NCI-H345 (cell line): ENCODE measurements at places on chromosomes 3 and 15.
A peak's percentile ranks its signal among the peaks of the same experiment; 100 is the strongest.

DNA sequence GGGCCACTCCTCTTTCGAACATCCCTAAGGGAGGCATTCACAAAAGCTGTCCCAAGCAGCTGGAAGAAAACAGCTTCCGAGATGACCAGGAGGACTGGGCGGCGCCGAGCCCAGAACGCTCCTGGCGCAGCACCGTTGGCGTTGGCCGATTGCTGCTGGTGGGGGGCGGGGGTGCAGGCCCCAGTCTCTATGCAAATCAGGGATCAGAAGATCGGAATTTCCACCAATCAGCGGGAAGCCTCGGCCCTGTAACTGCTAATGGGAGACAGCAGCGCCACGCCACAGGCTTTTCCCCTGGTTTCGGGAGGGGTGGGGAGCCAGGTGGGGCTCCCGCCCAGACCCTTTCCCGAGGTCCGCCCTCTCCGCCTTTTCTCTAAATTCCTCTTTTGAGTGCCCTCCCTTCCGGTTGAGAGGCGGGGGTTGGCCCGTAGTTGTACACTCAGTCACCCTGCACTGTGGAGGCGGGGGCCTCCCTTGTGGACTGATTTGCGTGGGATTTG, 27.0 kb downstream of the HMCES start:
- DNase-seq: no peak

DNA sequence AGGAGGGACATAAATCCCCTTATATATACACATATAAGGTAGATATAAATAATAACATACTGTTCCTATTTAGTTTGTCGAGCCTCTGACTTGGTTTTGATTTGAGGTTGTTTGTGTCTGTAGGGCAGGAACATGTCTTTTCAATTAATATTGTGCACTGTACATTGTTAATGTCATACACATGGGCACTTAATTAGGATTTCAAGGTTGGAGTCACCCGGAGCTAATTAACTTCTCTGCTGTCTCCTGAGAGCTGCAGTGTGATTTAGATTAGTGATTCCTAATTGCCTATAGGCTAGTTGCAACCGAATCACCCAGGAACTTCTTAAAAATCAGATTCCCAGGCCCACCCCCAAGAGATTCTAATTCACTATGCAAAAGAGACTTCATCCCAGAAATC, 50.4 kb upstream of the FILIP1L start:
- DNase-seq: no peak

DNA sequence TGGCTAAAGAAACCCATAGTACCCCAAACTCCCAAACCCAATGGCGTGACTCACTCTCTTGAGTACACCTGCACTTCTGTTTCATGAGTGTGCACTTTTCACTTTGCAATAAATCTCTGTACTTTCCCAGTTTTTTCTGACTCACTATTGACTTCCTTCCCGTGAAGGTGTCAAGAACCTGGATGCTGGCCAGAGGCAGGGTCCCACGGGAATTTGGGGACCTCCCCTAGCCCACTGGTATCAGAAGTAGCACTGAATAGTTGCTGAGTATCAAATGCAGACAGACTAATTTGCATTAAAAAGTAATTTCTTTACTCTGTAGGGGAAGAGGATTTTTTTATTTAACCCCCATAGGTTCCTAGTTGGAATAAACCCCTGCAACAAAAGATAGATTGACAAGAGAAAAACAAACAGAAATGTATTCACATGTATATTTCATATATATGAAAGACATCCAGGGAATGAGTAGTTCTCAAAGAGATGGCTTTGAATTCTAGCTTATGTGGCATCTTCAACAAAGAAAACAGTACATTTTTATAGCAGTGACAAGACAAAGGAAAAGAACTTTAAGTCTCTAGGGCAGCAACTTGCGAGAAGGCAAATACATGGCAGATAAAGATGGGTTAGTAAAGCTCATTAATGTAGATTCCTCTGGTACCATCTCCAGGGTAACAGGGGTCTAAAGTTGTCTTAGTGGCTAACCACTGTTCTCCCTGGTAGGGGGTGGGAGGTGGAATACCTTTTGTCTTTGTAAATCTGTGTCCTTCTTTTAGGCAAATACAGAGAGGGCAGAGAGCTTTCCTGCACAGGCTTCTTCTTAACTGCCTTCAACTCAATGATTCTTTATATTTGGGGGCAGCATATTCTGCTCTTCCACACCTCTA, 385.5 kb upstream of the PDZRN3 start:
- peak; percentile 31 for DNase-seq

DNA sequence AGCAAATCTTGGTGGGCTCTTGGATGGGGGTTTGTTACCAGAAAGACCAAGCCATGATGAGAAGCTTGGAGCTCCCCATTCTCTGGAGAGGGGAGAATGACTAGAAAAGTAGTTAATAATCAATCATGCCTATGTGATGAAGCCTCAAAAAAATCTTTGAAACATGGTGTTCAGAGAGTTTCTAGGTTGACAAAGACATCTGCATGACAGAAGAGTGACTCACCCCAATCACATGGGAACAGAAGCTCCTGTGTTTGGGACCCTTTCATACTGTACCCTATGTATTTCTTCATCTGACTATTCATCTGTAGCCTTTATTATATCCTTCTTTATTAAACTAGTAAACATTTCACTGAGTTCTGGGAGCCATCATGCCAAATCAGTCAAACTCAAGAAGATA, 87.4 kb downstream of the BCHE start:
- DNase-seq: no peak

DNA sequence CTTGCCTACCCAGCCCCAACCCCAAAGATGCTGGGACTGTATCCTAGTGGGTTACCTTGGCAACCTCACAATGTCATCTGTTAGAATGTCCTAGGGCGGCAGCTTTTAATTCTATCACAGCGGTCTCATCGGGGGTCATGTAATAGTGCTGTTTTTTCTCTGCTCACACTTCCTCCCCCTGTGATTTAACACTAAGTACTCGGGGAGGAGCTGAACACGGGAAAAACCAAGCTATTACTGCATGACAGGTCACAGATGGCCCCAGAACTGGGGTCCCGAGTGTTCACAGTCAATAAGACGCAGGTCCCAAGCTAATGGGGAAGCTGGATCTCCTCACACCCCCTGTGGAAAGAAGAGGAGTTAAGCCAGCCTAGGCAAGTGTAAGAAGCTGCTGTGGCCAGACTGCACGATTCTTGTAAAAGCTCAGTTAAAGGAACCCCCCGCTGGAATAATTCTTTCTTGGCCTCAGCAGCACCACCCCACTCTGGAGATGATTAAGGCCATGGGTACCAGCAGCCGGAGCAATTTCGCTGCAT, 2.5 kb upstream of the RFTN1 start:
- DNase-seq: no peak

GRCh38 chr3:123760817-123761216, 123.3 kb downstream of the MYLK start:
- no peak for DNase-seq

DNA sequence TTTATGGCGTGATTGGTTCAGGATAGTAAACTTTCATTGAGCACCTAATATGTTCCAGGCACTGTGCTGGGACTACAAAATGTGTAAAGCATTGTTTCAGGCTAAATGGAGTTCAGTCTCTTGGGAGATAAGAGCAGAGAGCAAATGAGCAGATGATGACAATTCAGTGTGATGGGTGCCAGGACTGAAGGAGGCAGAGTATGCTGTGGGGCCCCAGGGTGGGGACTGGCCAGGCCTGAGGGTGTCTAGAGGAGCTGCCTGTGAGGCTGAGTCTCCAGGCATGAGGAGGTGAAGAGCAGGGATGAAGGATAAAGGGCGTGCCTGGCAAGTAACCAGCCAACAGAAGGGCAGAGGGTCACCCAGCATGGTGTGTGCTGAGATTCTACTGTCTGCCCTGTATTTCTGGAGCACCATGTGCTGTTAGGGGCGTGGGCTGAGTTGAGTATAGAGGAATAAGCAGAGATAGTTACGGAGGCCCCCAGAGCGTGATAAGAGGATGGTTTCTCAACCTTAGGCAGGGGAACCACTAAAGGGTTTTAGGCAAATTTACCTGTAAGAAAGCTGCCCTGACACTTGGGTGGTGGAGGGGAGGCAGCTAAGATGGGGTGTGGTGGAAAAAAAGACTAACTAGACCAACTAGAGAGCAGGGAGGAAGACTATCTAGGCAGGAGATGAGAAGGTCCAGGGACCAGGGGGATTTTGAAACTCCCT, 38.5 kb downstream of the EPHB1 start:
- DNase-seq: no peak

DNA sequence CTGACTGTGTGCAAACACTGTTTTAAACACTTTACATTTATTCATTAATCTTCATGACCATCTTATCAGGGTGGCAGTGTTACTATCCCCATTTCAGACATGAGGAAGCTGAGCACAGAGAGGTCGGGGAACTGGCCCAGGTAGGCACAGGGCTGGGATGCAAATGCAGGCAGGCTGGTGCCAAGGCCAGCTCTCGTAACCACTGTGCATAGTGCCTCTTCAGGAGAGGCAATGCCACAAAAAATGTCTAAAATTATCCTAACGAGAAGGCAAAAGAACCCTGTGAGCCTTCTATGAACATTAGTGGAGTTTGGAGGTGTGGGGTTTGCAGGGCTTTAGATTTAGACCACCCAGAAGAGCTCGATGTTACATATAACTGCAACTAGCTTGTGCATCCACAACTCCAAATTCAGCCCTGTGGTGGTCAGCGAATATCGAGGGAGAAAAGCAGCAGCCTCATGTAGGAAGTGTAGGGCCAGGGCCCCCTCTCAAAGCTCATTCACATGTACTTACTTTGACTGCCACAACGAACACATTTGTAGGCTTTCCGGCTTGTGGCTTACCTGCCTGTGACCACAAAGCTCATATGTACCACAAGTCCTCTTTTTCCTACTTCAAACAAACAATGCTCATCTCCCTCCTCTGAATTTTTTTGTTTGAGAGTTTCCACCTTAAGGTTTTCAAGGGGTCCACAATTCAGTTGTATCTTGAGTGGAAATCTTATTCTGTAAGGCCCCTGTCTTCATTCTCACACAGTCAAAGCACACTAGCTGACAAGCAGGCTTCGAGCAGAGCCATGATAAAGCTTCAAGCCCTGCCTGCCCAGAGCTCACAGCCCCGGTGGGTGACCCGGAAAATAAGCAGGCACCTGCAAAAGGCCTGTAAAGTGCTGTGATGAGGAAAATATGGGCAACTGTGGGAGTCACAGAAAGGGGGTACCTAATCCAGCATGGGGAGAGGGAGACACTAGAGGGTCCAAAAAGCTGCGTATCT, 722.9 kb upstream of the CFAP20DC start:
- DNase-seq: no peak

DNA sequence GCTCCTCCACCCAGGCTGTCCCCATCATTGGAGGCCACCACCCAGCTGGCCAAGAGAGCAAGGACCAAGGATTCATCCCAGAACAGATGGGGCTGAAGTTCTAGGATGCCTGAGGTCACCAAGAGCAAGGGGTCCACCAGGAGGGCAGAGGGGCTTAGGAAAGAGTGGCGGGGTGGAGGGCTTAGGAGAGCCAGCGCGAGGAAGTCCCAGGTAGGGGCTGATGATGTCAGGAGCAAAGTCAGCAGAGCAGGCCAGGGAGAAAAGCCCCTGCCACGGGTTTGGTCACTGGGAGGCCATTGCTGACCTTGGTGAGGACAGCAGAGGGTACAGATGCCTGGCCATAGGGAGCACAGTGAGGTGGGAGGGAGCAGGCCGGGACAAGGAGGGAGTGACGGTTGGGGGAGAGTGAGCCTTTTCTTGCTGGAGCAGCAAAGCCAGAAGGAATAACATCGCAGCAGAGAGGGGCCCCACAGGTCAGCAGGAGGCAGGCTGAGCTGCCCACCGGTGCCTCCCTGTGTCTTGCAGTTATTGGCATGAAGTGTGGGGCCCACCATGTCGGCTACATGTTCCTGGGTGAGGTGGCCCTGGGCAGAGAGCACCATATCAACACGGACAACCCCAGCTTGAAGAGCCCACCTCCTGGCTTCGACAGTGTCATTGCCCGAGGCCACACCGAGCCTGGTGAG, 5.2 kb downstream of the PARP3 start:
- DNase-seq: no peak

DNA sequence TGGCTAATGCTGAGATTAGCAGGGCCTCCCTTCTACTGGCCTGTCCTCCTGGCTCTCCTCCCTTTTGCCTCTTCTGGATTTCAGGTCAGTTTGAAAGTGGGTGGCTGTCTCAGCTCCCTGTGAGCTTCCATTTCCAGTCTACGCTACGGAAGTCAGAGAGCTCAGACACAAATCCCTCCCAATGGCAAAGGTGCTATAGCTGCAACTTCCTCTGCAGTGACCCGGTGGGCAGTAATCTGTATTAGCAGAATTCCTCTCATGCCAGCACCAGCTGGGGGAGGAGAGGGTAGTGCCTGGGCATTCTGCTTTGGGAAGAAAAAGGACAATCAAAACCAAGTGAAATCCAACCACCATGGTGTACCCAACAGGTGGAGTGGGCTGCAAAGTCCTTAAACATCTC, 171.4 kb downstream of the STT3B start:
- no peak for DNase-seq

DNA sequence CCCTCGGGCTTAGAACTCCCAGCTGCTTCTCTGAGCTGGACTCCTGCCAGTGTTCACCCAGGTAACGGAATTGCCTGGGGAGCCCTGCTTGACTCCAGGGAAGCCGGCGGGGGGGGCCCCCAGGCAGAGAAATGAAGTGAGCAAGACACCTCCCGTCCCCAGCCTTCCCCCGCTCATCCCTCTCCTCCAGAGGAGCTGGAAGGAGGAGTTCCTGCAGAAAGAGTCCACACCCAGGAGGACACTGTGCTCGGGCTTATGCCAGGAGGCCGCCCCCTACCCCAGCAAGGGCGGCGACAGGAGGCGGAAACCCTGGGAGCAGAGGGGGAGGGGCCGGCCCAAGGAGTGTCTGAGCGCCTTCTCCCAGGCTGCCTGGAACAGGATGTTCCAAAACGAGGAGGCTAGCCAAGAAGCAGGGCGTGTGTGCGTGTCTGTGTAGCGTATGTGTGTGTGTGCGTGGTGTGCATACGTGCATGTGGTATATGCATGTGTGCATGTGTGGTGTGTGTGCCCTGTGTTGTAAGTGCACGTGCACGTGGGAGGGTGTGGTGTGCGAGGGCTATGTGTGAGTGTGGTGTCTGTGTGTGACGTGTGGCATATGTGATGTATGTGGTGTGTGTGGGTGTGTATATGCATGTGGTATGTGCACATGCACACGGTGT, 511.3 kb downstream of the SHQ1 start:
- peak; percentile 84 for DNase-seq
